ENCODE measurements at places on chromosomes 7 and 10.

GRCh38 chr7:28729281-28729680 lies 228.8 kb downstream of the TRIL start:
- no peak for DNase-seq

- DNase-seq: no peak
Measured at GRCh38 chr7:157634401-157635147, 297.8 kb downstream of the DNAJB6 start.

DNA sequence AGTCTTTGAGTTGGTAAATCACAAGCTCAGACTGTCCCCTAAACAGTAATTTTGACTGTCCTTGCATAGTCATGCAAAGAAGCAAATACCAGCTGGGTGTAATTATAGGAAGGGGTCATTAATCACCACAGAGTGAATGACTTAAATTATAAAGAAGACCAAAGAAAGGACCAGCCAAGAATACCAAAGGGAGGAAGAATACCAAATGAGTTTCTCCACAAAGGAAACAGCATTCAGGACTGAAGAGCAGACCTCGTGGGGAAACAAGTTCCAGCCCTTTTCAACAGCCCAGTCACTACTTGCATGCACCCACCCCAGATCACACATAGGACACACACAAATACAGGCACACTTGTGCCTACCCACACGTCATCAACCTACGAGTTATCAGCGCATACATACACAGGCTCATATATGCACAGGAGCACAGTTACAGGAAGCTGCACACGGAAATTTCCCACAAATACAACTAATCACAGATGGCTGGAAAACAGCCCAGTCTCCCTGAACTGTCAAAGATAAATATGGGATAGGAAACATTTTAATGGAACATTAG lies 77.6 kb downstream of the DENND2A start:
- no peak for DNase-seq

- no peak for DNase-seq
Measured at GRCh38 chr7:111873963-111874690, 311.8 kb upstream of the IMMP2L start.

DNA sequence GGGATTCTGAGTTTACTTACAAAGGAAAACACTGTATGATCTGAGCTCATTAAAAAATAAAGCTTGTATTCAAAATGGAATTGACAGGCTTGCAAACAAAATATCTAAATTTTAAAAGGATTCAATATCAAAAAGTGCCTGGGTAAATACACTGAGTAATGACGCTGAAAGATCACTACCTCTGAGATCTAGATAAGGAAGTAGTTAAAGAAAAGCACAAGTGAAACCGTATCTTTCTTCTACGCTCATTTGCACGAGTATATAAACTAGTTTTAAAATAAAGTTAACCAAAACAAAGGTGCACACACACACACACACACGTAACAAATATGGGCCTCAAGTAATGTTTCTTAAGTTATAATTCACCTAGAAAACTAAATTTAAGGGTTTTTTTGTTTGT lies 93.4 kb downstream of the SNX13 start:
- no peak for DNase-seq

- DNase-seq: no peak
Measured at GRCh38 chr10:81576336-81576735, 298.7 kb upstream of the NRG3 start.

DNA sequence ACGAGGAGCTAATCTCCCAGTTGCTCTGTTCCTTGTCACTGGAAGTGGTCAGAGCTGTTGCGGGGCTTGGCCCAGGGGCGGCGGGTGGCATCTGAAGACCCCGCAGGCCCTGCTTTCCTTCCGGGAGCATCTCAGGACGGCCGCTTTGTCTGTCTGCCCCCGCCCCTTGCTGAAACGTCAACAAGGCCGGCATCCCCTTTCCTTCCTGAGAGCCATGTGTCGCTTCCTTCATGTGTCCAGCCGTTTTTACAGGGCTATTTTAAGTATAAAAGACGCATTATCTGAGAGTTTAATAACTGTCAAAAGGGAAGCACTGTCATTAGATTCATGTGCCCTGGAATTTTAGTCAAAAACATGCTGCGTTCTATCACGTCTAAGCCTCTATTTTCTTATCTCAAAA lies 110.4 kb downstream of the CUX1 start:
- no peak for DNase-seq

DNA sequence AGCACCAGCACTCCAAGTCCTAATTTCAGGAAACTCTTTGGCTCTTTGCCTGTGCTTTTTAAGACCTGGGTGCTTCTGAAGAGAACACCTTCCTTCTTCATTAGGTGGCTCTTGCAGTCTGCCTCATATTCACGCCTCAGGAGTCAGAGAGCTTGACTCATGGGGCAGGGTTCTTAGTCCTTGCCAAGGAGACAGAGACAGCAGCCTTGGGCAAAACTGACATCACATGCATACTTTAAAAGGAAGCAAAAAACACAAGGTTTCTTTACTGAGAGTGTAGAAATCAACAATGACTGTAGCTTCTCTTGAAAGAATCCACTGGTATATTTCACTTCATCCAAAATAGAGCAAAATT lies 780.6 kb downstream of the INHBA start:
- peak; percentile 45 for DNase-seq

DNA sequence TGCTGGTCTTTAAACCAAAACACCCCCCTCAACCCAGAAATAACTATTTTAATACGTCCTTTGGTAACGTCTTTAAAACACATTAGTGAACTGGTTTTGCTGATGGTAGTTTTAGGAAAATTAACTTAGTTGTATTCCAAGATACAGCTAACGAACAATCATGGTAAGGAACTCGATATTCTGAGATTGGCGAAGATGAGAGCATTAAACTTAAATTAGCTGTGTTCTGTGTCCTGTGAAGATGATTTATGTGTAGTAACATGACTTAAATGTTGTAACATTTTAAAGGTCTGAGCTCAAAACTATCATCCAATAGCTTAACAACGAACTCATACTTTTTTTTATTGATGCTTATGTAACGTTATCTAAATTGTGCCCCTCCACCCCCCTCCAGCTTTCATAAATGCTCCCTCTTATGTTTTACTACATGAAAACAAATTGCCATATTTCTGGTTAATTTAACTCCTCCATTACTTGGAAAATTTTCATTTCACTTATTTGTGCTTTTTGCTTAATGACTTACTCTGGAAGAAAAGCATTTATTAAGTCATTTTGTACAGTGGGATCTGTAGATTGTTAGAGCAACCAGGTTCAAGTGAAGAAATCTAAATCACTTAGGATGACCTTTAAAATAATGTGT lies 1.7 kb downstream of the SDK1 start:
- DNase-seq: no peak

- no peak for DNase-seq
Measured at GRCh38 chr10:77114181-77114821, 523.3 kb downstream of the KCNMA1 start.

DNA sequence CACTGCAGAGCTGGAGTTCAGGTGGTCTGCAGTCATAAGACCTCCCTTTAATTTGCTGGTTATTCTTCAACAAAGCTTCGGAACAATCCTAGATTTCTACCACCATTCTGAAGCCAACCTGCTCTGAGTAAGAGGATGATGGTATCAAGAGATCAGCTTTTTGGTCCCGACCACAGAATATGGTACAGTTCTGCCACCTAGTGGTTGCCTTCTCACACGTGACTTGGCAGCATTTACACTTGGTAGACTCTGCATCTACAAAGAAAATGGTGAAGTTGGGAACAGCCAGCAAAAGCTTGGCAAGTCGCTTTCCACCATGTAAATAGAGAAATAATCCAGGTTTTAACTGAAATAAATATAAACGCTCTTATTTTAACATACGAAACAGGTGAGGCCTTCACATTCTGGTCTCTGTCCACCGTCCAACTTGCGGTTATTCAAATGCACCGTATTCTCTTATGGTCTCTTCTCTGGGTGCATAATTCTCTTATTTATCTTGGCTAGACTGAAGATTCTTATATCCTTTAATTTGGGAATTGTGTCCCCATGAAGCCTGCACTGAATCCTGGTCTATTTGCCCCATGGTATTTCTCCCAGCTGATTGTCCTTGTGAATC lies 173.9 kb upstream of the GRM3 start:
- peak; percentile 50 for DNase-seq

- no peak for DNase-seq
Measured at GRCh38 chr7:123343611-123344010, 143.8 kb upstream of the SLC13A1 start.

DNA sequence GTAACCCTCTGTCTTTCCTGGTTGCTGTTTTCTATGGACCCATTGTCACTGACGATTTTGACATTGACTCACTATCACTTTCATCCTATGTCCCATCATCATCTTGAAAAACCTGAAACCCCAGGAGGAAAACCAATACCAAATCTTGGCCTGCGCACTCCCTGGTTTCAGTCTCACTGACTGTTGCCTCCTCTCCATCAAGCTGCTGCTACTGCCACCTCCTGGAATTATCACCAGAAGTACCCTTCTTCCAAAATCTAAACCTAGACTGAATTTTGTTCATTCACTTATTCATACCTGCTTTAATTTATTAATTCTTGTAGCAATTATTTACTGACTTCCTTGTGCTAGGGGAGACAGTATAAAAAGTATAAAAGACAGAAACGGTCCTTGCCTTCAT lies 44.5 kb upstream of the ACBD5 start:
- peak; percentile 72 for DNase-seq

DNA sequence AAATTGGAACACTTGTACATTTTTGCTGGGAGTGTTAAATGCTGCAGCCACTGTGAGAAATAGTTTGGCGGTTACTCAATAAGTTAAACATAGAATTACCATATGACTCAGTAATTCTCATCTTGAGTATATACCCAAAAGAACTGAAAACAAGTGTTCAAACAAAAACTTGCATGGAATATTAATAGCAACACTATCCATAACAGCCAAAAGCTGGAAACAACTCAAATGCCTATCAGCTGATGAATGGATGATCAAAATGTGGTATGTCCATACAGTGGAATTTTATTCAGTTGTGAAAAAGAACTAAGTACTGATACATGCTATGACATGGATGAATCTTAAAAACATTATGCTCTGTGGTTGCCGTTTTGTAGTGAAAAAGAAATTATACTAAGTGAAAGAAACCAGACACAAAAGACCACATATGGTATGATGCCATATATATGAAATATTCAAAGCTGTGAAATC lies 63.0 kb upstream of the SP4 start:
- DNase-seq: no peak

DNA sequence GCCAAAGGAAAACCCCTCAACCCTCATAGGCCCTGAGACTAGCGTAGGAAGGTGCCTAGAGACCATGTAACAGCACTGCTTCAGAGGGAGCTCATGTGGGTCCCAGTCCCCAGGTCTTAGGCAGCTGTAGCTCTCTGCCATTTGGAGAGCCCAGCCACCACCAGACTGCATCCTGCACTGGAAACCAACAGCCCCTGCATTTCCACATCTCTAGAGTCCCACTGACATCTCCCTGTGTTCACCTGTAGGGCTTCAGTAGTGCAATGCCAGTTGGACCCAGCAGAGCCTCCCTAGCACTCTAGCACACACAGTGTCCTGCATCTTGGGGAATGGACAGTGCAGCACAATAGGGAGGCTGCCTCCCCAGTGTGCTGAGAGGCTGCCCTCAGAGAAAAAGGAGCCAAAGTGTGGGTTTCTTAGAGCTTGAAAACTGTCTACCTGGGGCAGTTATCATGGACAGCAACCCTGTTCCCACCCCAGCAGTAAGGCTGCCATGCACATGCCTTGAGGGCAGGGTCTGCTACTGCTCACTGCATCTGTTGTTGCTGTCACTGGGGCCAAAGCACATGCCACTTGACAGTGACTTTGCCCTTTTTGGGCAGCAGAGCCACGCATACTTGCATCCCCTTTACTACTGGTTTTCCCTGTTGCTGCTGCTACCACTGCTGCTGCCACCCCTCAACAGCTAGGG lies 46.7 kb upstream of the ANTXRL start:
- DNase-seq: no peak

- DNase-seq: no peak
Measured at GRCh38 chr10:16566202-16566805, 44.6 kb upstream of the C1QL3 start.

DNA sequence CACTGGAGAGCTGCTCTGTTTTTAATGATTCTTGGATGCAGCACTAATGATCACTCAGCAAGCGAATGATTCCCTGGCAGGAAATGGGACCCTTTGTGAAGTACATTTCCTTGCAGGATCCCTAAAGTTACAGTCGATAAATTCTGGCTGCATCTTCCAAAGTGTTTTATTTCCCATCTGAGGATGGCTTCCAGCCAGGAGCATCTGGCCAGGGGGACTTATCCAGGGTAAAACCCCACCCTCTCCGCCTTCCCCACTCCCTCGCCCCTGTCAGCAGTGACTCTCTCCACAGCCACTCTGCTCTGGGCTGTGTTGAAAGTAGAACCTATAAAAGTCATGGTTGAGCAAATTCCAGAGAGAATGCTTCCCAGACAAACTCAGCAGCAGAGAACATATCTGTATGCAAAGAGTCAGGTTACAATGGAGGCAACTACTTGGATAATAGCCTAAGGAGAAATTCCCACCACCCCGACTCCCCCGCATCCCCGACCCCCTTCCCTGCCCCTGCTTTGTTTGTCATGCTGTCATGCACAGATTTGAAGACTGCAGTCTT lies 111.0 kb upstream of the ANLN start:
- no peak for DNase-seq

Measured in T47D (cell line).